Cortex of kidney (tissue), 1 donor: ENCODE measurements at places on chromosomes 13 and 19.

- DNase-seq, result no peak
Observed at GRCh38 chr19:40224342-40225150, 1.9 kb downstream of the CCNP start.

DNA sequence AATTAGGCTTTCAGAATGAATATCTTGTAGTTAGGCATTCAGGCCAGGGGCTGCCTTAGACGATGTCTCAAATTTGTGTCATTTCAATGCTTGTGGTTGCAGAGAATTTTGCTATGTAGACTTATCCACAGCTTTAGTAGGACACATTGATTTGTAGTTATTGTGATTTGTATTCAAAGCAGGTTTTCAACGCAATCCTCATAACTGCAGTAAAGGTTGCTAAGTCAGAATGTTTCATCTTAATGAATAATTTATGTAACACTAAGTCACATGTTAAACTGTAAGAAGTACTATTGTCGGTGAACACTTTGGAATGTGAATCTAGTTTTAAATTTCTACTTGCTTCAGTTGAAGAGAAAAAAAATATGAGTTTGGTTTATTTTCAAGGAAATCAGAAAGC, 1117.2 kb upstream of the SPRY2 start:
- no peak for DNase-seq

DNA sequence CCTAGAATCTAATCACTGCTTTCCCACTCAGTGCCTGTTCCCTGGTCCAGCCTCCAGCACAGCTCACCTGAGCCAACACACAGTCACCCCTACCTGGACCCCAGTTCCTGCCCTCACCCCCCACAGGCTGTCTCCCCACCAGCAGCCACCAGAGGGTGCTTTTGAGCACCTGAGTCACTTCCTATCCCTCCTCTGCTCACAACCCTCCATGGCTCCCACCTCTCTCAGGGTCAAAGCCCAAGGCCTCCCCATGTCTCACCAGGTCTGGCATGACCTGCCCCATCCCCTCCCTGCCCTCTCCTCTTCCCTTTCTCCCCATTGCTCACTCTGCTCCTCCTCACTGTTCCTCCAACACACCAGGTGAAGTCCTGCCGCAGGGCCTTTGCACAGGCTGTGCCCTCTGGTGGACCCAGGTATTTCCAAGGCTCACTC, 7.1 kb upstream of the DPP9 start:
- no peak for DNase-seq

DNA sequence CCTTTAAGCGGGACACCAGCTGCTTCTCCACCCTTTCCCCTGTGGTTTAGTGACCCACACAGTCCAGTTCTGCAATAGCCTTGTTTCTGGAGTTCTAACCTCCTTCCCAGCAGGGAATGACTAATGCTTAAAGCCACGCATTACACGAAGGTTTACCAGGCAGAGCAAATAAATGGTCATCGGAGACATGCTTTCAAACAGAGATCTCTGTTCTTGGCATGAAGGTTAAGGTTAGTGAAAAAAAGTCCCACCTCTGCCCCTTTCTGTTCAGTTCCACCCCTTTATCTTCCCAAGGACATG, 25.3 kb upstream of the MEDAG start:
- no peak for DNase-seq

DNA sequence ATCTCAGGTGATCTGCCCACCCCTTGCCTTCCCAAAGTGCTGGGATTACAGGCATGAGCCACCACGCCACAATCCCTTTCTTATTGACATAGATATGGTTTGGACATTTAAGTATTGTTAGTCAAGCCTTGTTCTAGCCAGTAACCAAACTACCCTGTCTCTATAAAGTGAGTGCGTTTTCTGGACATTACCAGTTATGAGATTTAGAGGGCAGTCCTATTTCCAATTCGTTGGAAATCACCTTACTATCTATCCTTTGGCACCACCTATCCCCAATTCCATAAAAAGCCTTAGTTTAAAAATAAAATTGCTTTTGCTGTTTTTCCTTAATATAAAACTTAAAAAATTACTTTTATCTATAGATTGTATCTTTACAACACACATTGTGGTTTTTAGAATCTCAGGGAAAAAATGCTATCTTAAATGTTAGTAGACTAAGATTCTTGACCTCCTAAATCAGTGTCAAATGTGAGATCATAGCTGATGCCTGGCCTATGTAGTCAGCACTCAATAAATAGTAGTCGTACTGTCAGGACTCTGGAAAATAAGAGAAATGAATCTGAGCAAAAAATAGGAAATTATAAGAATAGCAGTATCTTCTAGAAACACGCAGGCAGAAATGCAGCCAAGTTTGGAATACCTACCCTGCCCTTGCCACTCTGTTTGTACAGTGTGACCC, 57.0 kb downstream of the NUFIP1 start:
- no peak for DNase-seq

DNA sequence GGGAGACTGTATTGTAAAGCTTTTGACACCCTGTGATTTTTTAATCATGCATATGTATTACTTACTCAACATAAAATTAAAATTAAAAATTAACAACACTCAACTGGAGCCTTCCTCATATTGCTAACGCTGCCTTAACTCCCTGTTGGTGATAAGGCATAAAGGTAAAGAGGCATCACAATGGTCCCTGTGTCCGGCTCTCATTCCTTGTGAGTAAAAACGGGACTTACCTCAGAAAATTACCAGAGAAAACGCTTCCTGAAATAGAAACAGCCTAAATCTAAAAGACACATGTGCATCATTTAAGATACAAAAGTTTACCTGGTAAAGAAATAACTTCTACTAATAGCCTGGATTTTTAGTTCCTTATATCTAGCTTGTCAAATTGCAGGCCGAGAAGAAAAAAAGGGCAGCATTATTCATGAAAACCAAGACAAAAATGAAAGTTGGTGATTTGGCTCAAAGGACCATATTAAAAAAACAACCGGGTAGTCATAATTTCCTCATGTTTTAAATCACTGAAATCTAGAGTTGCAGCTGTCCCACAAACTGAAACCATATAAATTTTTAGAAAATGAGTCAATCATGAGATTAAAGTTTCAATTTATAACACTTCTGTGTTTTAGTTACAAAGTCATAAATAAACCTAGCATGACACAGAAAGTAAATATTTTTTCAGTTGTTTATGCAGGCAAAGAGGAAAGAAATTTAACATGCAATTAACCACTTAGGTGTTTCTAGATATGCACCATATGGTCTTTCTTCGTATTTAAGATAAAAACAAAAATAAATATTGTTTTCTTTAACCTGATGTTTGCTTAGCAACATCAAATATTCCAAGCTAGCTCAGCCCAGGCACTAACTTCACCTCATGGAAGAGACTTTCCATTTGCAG, 94.7 kb downstream of the MIPEP start:
- no peak for DNase-seq

- DNase-seq, result no peak
Observed at GRCh38 chr13:41458187-41458760, 924 bp downstream of the RGCC start.

DNA sequence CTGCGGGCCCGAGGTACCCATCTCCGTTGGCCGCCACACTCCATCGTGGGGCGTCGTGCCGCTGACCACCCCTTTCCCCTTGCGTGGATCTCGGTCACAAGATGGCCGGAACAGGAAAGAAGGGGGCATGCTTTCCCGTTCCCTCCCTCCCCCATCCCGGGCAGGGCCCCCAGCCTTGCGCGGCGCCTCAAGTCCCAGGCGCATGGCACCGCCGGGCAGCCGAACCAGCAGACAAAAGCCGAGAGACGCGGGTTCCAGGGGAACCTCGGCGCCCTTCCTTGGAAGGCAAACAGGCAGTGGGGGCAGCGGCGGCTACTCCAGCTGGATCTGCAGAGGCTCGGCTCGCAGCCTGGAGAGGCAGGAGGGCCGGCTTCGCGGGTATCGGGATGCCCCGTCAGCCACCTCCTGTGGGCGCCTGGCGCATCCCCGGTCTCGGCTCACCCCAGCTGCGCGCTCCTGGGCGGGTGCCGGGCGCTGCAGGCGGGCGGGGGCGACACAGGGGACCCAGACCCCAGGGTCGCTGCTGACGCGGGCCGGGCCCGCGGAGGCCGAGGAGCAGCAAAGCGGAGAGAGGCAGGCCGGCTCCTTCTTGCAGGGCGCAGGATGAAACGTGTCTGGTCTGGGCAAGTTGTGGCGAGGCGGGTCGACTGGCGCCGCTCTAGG, 439 bp downstream of the DZIP1 start:
- DNase-seq, result no peak

DNA sequence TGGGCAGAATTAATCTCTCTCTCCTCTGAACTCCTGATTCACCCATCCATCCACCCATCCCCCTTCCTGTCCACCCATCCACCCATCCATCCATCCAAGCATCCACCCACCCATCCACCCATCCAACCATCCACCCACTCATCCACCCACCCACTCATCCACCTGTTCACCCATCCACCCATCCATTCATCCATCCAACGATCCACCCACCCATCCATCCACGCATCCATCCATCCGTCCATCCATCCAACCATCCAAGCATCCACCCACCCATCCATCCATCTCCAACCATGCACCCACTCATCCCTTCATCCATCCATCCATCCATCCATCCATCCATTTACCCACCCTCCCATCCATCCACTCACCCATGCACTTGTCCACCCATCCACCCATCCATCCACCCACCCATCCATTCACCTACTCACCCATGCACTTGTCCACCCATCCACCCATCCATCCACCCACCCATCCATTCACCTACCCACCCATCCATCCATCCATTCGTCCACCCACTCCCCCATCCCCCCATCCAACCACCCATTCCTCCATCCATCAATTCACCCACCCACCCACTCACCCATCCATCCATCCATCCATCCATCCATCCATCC, 18.7 kb downstream of the MEX3D start:
- DNase-seq, result no peak

DNA sequence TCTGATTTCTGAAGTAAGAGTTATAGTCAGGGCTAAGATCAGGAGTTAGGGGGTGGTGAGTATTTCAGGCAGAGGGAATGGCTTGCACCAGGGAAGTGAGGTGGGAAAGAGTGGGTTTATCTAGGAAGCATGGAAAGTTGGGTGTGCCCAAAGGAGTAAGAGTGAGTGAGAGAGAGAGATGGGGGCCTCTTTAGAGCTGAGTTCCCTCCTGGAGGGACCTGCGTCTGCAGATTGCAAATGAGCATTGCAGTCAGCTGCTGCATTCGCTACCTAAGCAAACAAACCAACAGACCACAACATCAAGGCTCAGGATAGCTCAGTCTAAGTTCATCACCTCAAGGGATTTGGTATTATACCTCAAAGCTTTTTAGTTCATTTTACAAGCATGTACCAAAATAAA, 405.8 kb downstream of the FGF9 start:
- no peak for DNase-seq

- no peak for DNase-seq
Observed at GRCh38 chr19:43132696-43133095, 50.2 kb upstream of the PSG2 start.
